ENCODE measurements at places on chromosomes 13 and 19. TPM values are rescaled to one million over a fixed set of nuclear protein-coding genes. Genes with fewer than 3 reads are reported as not detected.

The MATK gene
- total RNA-seq: 0.70 TPM

The CEACAM4 gene
- total RNA-seq: not detected

The ASF1B gene
- 4.6 TPM for total RNA-seq

The KCNN4 gene
- 7.5 TPM for total RNA-seq

The LRG1 gene
- total RNA-seq: not detected

Measured in smooth muscle cell of the coronary artery (primary cell).